ENCODE measurements at places on chromosomes 6 and 20.

GRCh38 chr6:91710342-91710741 is 1123.5 kb upstream of the MAP3K7 start:
- no peak for DNase-seq

DNA sequence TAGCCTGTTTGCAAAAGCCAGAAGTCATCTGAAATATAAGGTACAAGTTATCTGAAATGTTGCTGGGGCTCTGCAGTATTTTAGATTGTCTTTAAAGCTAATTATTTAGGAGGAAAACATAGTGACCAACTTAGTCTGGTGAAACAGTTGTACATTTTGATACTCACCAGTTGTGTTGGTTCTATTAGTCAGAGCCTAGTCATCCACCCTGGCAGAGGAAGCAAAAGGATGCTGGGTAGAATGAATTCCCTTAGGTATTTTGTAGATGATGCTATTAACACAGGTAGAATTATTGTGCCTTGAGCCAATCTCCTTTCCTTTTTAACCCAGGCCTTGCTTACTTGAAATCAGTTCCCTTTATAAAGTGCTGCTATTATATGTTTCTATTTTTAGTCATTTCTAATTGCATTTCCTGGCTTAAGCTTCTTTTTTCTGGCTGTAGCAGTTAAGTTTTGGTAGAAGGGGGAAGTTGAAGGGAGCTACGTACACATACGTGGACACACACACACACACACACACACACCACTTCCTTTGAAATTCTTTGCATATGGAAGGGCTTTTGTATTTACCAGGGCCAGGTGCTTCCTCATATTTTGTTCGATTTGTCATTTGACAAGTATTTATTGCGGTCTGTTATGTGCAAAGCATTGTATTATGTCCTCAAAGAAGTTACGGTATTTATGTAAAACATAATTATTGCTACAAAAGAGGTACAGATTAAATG is 82.4 kb downstream of the RTN4IP1 start:
- DNase-seq, result no peak

GRCh38 chr6:149464411-149464810 is 20.4 kb downstream of the ZC3H12D start:
- DNase-seq, result no peak

DNA sequence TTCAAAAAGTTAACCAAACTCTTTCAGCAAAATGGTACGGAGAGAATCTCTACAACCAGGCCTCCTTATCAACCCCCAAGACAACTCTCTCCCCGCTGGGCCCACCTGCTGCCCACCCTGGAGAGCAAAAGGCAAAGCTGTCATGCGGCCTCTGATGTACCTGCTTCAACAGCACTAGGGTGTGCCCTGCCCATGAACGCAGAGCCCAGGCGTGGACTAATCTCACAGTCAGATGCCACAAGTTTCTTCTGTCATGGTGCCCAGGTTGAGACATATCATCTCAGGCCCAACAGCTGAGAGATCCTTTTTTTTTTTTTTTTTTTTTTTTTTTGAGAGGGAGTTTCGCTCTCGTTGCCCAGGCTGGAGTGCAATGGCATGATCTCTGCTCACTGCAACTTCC is 26.3 kb downstream of the SLC2A4RG start:
- DNase-seq, result no peak

GRCh38 chr6:139539852-139540251 is 165.4 kb upstream of the CITED2 start:
- no peak for DNase-seq

- no peak for DNase-seq
Observed at GRCh38 chr6:111776236-111777221, 96.7 kb downstream of the FYN start.

DNA sequence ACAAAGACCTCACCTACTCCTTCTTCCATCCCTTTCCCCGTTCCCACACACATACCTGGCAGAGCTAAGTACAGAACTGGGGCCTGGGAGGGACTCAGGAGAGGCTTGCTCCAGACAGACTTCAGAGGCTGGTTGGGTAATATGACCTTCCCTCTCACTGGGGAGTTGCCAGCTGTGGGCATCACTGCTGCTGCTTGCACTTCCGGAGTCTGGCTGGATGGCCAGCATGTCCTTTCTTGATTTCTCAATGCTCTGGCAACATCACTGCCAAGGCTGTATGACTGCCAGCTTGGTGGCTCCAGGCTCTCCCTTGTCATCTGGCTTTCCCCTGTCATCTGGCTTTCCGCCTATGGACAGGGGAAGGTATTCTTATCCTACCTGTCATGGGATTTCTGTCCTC is 47.8 kb downstream of the CDH22 start:
- no peak for DNase-seq

GRCh38 chr20:17557675-17558006 is 12.2 kb upstream of the DSTN start:
- DNase-seq, result no peak

- DNase-seq, result no peak
Observed at GRCh38 chr20:64242003-64242796, 13.3 kb upstream of the PCMTD2 start.

DNA sequence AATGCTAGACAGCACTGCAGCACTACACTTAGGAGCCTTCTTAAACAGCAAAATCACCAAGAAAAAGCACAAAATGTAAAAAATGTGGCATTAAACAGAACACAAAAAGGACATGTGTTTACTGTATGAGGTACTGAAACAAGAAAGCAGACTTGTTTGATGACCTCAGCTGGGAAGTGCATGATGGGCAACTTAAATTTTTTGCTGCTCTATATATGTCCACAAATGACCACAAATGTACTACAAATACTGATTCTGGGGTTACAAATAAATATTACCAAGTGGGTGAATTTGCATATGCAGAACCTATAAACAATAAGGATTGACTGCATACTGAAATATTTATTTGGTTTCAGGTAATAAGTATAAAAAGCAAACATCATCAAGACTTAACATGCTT is 13.1 kb downstream of the RAB23 start:
- no peak for DNase-seq

GRCh38 chr20:7687065-7687464 is 253.2 kb downstream of the HAO1 start:
- DNase-seq, result no peak

- DNase-seq, result no peak
Observed at GRCh38 chr20:14951105-14951504, 613.7 kb upstream of the FLRT3 start.

DNA sequence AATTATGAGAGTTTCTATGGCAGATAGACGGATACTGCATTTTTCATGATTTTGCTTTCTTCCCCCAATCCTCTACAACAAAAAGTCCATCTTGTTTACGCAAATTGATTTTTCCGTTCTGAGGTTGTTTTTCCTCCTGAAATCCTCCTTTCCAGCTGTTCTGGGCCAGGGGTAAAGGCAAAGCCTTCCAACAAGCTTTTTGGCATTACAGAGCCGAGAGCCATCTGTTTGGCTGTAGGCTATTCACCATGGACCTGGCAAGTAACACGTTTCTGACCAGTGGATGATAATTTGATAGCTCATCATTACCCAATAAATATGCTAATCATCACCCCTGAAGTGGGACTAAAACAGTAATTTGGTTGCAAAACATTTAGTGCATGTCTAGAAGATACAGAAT is 226.5 kb downstream of the CBLN4 start:
- DNase-seq, result no peak

DNA sequence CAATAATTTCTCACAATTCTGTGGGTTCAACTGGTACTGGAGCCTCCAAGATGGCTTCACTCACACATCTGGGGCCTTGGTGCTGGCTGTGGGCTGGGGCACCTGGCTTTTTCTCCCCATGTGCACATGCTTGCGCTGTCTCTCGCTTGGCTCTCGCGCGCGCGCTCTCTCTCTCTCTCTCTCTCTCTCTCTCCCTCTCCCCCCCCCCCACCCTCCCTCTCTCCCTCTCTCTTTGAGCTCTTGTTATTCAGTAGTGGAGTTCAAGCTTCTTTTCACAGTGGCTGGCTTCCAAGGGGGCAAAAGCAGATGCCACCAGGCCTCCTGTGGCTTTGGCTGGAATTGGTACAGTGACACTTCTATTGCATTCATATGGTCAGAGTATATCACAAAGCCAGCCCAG is 10.8 kb upstream of the TBCC start:
- no peak for DNase-seq
